ENCODE measurements at places on chromosomes 7 and 10.

- peak; percentile 48 for DNase-seq
These were observed 505 bp downstream of the HNRNPA2B1 start for GRCh38 chr7:26200038-26200443.

DNA sequence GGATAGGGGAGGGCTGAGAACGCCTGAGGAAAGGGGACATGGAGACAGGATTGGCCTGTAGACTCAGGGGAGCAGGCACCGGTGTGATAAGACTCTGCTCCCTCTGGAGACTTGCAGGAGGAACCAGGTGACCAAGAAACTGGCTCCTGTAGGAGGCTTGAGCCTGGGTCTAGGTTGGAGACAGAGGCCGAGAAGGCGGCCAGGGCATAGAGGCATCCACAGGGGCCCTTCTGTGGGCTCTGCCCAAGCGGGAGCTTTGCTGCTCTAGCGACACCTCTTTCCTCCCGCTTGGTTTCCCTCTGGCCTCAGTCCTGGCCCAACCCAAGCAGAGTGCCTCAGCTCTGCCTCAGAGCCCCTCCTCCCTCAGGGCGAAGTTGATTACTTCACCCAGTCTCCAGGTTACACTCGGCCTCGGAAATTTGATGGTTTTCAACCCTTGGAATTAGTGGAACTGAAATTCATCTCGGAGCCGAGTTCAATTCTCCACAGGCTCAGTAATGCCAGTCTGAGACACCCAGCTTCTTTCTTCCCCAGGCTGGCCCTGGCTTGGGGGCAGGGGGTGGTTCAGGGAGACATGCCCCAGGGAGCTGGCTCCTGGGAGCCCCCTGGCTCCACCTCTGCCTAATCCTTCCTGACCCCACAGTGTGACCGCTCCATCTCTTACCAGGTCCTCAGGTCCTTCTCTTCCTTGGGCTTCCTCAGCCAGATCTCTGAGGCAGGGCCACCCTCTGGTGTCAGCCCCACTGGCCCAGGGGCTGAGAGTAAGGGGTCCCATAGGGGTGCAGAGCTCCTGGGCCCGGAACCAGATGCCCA lies 60.4 kb downstream of the PAX2 start:
- DNase-seq = no peak

- DNase-seq = no peak
These were observed 234.4 kb upstream of the SLC26A5 start for GRCh38 chr7:103680161-103681144.

DNA sequence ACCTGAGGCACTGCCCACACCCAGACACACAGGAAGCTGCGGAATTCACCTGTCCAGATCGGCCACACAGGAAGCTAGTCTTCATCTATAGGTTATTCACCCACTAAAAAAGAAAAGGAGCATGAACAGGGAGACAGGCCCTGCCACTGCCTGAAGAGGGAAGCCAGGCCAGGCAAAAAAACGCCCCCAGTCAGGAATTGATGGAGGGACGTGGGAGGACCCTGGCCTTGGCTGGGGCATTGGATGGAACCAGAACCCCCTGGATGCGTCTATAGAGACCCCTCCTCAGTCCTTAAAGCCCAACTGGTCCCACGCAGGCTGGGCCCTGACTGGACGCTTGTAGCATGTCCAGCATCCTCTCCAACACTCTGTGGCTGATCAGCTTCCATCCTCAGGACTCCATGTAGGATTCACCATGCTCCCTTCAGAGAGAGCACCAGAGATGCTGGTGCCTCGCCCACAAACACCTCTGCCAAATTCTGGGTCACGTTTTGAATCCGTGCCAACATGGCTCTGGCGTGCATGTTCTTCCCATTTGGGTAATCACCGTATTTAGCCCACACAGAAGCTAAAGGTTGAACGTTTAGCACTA lies 259.3 kb upstream of the TCERG1L start:
- DNase-seq = no peak

DNA sequence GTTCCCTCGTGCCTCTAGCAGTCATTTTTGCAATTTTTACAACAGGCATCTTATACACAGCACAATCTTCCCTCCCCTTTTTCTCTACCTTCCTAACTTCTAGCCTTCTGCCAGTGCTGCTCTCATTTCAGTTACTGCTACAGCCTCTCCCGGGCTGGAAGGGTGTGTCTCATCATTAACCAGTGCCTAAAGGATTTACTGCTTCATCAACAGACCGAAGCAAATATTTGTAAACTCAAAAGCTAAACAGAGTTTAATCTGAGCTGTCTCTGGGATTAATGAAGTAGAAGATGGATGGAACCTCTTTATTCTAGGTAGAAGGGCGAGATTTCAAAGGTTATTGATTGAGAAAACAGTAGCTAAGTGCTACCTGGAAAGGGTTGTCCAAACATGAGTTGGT lies 94.3 kb downstream of the PRPF18 start:
- DNase-seq = no peak

DNA sequence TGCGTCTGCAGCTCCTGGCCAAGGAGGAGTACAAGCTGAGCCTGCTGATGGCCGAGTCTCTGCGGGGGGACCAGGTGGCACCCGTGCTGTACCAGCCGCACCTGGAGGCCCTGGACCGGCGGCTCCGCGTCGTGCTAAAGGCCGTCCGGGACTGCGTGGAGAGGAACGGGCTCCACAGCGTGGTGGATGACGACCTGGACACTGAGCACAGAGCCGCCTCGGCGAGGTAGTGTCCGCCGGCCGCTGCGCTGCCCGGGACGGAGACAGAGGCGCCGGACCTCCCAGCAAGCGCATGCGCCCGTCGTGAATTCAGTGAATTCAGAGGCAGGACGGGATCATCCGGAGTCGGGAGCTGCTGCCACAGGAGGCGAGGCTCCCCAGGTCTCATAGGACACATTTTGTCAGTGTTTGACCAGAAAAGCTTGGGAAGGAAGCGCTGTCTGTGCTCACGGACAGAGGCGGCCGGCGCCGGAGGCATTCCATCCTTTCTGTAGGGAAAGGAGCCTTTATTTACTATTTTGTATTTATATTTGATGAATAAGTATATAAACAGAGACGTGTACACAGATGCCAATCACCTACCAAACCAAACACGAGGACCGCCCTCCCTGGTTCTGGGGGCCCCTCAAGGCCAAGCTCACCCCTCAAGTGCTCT lies 30.1 kb upstream of the FOXL3 start:
- DNase-seq = no peak

DNA sequence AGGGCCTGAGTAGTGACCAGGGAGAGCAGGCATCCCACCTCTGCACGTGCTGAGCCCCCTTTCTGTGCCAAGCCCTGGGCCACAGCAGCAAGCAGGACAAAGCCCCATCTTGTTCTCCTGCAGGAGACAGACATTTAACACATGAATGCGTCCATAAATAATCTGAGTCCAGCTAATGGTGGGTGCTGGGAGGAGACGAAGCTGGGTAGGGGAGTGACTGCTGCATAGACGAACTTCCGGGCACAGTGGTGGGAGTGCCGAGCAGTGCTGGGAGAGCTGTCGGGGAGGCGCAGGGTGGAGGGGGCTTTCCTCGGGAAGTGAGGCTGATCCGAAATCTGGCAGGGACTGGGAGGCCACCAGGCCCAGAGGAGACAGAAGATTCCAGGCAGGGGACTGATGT lies 35.2 kb upstream of the SLC29A3 start:
- no peak for DNase-seq

GRCh38 chr7:95396136-95397032 lies at the start of gene PON3:
PON3 (minus strand) TSS chr7:95396375; CDS start chr7:95396350, 25 bp downstream.
- no peak for DNase-seq

GRCh38 chr10:73581918-73582317 lies 9.2 kb downstream of the USP54 start:
- DNase-seq = no peak

- peak; percentile 71 for DNase-seq
These were observed 119.4 kb downstream of the GNAT3 start for GRCh38 chr7:80392229-80393169.

- no peak for DNase-seq
These were observed 101.9 kb downstream of the GRID1 start for GRCh38 chr10:86264481-86265231.

DNA sequence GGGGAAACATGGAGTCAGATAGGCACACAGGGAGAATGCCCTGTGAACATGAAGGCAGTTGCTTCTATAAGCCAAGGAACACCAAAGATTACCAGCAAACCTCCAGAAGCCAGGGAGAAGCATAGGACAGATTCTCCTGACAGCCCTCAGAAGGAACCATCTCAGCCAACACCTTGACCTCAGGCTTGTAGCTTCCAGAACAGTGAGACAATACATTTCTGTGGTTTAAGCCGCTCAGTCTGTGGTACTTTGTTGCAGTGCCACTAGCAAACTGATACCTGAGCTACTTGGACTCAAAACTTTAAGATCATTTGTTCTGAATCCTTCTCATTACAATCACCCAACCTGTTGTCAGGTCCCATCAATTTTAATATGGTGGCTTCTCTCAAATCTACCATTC lies 31.2 kb downstream of the ABLIM1 start:
- DNase-seq = no peak

GRCh38 chr7:85890244-85890811 lies 703.5 kb upstream of the SEMA3D start:
- peak; percentile 11 for DNase-seq

DNA sequence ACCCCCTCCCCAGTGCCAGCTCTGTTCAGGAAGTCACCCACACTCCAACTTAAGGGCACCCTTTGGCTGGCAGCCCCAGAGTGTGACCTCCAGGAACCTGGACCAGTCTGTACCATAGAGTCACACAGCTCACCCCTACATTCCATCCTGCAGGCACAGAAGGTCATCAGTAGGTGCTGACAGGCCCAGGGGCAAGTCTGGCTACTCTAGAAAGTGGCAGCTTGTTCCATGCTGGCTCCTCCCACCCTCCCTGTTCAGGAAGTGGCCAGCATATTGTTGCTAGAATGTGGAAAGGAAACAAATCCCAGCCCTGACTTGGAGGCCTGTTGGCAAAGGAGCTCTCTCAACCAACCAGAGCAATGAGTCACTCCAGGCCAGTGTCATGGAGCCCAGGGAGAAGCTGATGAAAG lies 3.2 kb upstream of the NCOA4 start:
- no peak for DNase-seq

DNA sequence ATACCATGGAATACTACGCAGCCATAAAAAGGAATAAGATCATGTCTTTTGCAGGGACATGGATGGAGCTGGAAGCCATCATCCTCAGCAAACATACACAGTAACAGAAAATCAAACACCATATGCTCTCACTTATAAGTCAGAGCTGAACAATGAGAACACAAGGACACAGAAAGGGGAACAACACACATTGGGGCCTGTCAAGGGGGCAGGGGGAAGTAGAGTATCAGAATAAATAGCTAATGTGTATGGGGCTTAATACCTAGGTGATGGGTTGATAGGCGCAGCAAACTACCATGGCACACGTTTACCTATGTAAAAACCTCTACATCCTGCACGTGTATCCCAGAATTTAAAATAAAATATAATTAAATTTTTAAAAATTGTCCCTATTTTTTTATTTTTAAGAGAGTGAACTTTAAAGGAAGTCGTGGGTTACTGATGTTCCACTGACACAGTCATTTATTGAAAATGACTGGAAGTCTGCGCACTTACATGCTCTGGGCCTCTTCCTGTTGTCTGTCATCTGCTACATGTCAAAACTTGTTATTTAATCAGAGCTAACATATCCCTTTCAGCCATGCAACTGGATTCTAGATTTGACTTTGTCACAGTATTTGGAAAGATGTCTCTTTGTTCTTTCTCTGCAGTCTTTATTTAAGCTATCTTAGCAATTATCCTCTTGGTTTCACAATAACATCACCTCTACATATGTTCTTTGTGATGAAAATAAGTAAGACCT lies 73.7 kb upstream of the ABCB5 start:
- DNase-seq = no peak

DNA sequence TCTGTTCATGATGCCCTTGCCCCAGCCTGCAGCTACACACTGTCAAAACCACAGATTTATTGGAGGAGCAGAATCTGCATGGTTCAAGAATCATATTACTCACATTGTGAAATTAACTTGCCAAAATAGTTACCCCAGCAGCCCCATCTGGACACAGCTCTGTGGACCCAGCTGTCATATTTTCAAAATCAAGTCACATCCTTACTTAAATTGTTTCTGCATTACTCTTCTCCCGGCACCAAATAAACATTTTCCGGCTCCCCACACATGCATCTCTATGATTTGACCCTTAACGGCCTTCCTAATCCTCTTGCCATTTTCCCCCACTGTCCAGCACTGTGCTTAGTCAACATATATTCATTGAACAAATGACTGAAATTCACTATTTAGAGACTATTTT lies 43.8 kb upstream of the GPR26 start:
- DNase-seq = peak; percentile 35

- DNase-seq = no peak
These were observed 8.3 kb upstream of the EDRF1 start for GRCh38 chr10:125711110-125711750.

GRCh38 chr10:89478085-89478738 lies 57.2 kb downstream of the SLC16A12 start:
- no peak for DNase-seq

GRCh38 chr10:125262409-125262808 lies 102.0 kb upstream of the CTBP2 start:
- DNase-seq = no peak

- no peak for DNase-seq
These were observed 17.8 kb upstream of the HKDC1 start for GRCh38 chr10:69202332-69202731.

Data from NCI-H1694 (cell line).